Fibroblast of the conjunctiva (primary cell): ENCODE measurements at places on chromosomes 1 and 21.

DNA sequence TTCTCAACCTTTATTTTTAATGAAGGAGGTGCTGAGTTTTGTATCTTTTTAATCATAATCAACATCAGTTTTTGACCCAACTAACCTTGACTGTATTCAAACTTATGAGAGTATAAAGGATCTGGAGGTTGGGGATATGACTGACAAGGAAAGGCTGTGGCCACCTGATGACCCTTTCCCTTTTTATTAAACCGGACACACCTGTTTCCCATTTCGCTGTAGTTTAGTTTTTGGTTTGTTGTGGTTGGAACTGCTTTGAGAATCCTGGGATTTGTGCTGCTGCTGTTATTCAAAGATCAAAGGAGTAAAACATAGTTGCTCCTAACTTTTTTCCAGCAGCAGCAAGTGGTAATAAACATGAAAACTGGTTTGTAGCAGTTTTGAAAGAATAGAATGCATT, 12.4 kb downstream of the PRPF38A start:
- DNase-seq: no peak

- DNase-seq: no peak
These were observed 7.9 kb downstream of the TAF13 start for GRCh38 chr1:109067883-109068282.

- no peak for DNase-seq
These were observed 102.0 kb upstream of the CHODL start for GRCh38 chr21:18142655-18143054.

DNA sequence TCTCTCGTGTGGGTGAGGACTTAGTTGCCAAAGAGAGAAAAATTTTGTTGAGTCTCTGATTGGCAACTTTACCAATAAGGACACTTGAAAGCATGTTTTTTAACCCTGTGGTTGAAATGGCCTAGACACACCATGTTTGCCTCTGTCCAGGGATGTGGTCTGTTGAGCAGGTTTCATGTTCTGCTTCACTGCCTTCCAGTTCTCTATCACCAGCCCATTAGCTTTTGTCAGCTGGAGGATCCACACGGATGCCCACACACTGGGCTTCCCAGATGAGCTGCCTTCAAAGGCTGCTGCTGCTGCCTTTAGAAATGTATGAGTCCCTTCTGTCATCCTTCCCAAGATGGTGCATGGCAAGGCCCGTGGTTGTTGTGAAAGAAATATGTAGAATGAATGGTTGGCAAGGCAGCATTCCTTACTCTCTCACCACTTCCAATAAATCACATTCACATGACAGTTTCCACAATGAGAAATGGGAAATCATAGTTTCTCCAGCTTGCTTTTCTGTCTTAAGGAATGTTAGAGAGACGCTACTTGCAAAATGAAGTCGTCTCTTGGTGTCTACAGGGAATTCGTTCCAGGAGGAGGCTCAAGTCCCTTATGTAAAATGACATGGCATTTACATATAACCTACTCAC, 108.2 kb upstream of the SLC35F3 start:
- DNase-seq: no peak

GRCh38 chr21:14121719-14122118, 89.0 kb downstream of the LIPI start:
- no peak for DNase-seq

GRCh38 chr1:5757187-5757805, 234.9 kb downstream of the NPHP4 start:
- no peak for DNase-seq

- DNase-seq: no peak
These were observed 60.0 kb upstream of the GRIK3 start for GRCh38 chr1:37094302-37094701.

GRCh38 chr21:31075848-31076247, 37.6 kb upstream of the KRTAP19-8 start:
- DNase-seq: no peak

DNA sequence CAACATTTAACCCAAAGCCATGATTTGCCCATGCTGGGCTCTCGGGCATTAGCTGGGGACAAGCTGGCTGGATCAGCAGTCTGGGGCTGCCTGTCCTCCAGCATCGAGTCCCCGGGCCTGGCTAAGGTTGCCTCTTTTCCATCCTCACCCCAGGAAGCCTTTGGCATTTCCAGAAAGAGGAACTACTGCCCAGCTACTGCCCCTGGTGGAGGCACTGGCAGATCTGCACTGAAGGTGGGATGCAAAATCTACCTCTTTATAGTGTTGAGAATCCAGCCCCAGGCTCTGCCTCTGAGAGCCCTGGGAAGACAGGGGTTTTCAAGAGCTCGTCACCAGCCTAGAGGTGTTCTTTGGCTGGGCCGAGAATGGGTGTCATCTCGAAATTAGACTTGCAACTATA, 635.9 kb downstream of the MATN1 start:
- no peak for DNase-seq

GRCh38 chr1:29465755-29466154, 229.4 kb downstream of the PTPRU start:
- DNase-seq: no peak

GRCh38 chr1:86352086-86352485, 44.0 kb downstream of the ODF2L start:
- no peak for DNase-seq

- no peak for DNase-seq
These were observed 520 bp downstream of the TNFRSF18 start for GRCh38 chr1:1205769-1206375.

DNA sequence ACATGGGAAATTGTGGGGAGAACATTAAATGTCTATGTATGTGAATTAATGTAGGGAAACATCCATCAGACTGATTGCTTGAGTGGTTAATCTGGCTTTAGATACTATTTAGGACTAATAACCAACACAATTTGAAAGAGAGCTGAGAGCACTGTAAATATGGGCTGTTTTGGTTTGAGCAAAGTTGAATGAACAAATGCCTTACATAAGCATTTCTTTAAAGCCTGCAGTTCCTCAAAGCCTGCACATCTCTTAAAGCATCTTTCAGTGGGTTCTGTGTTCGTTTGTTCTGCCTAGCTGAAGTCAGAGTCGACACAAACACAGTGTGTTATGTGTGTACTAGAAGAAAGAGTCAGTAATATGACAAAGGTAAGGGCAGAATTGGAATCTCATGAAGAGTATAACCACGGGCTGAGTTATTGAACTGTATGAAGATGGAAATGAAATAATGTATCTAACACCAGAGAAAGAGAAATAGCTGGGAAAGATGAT, 350.0 kb downstream of the SIPA1L2 start:
- no peak for DNase-seq

DNA sequence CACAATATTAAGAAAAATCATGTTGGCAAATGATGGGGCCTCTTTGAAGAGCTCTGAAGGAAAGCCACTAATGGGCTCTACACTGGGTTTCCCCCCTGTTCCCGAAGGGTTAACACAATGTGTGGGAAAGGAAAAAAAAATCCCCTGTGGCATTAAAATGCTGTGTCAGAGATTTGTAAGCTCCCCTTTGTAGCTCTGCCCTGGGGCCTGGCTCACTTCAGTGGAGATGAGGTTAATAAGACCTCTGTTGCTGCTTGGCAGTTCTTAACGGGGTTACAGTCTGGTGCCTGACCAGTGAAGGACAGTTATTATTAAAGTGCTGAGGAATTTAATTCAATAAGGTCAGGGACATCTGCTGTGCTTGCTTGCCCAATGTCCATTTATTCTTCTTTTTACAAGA, 129.7 kb upstream of the UBE2U start:
- DNase-seq: no peak
